Fibroblast of skin of left biceps (primary cell): ENCODE measurements at places on chromosomes 7 and 10.
A peak's percentile ranks its signal among the peaks of the same experiment; 100 is the strongest.

GRCh38 chr7:66687186-66687585, 53.3 kb upstream of the RABGEF1 start:
- DNase-seq = no peak

- DNase-seq = peak; percentile 75
Measured at GRCh38 chr7:99558306-99559174, at the start of gene ZNF655. TSS of gene ZNF655 (plus strand) at chr7:99558642. CDS start at chr7:99560560, 1,918 bp downstream.

DNA sequence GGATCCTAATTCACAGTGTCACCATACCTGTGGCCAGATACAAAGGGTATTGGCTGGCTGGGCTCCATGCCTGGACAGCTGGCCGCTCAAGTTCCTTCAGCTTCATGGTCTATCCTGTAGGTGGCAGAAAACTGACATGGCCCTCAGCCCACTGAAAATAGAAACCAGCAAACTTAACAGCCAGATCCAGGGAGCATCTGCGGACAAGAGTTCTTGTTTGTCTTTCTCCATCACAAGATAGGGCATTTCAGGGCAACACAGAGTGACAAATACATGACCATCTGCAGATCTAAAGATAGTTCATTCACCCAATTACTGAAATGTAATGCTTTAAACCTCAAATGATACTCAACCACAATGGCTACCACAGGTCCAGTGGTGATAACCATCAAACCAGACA, 2.8 kb downstream of the SEC31B start:
- DNase-seq = no peak

- no peak for DNase-seq
Measured at GRCh38 chr7:128259131-128260061, 18.3 kb downstream of the LEP start.

DNA sequence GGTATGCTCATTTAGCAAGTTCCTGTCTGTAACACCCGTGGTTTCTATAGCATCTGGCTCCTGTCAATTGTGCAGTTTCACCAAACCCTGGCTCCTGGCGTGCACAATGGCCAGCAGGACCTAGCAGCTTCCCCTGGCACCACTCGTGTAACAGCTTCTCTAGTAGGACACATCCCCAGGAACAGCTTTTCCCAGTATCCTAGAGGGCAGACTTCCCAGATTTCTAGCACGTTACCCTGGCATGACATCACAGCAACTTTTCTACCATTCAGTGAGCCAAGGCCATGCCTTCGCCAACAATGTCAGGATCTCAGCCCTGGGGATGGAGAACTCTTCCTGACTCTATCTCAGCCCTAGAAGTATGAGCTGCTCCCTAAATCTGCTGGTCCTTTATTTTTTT, 6.5 kb downstream of the YME1L1 start:
- no peak for DNase-seq

- DNase-seq = no peak
Measured at GRCh38 chr10:64159910-64160872, 639.0 kb downstream of the REEP3 start.

- peak; percentile 51 for DNase-seq
Measured at GRCh38 chr7:81515009-81515408, 254.8 kb downstream of the HGF start.

DNA sequence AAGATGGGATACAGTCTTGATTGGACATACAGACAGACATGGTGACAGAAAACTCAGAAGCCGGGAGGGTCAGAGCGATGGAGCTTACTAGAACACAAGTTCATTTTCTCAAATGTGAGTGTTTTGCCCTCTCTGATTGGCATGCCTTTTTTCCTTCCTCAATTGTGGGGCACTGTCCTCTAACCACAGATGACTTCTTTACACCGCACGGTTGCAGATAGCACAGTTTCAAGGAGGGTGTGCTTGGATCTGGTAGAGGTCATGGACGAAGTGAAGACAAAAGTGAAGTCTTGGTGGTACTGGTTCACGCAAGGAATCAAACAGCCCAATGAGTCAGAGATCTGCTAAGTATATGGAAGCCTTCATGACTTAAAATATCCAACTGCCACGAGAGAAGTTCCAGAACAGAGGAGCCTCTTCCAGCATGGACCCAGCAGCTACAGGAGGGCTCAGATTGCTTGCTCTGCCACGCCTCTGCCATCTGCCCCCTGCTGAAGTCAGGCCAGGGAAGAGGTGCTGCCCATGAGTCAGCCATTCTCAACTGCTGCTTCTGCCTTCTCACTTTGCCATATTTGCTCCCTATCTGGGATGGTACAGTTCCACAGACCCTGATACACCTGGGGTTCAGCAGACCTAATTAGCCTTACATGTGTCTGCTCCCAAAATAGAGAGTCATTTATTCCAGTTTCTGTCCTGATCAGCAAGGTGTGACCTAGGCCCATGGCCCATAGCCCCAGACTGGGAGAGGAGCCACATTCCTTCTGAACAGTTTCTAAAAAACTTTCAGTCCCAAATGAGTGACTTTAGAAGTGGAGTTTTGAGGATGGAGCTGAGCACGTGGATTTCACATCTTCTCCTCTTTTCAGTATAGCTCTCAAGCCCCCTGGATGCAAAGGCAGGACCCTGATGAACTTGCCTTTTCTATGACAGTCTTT, 413.8 kb downstream of the KCNMA1 start:
- DNase-seq = no peak

DNA sequence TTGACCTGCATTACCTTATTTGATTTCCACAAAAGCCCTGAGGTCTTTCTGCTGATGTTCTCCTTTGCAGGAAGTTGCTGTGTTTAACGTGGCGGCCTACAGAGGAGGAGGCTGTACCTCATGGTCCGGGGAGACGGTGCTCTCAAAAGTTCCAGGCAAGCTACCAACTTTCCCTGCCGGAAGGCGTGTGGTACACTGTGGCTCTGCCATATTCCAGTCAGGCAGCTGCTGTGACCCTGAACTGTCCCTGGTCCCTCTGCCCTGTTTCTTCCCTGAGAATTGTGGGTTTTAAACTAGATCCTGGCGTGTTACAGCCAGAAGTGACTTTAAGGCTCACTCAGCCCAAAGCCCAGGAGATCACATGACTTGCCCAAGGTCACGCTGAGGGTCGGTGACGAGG, 139.2 kb downstream of the TEX36 start:
- DNase-seq = no peak

DNA sequence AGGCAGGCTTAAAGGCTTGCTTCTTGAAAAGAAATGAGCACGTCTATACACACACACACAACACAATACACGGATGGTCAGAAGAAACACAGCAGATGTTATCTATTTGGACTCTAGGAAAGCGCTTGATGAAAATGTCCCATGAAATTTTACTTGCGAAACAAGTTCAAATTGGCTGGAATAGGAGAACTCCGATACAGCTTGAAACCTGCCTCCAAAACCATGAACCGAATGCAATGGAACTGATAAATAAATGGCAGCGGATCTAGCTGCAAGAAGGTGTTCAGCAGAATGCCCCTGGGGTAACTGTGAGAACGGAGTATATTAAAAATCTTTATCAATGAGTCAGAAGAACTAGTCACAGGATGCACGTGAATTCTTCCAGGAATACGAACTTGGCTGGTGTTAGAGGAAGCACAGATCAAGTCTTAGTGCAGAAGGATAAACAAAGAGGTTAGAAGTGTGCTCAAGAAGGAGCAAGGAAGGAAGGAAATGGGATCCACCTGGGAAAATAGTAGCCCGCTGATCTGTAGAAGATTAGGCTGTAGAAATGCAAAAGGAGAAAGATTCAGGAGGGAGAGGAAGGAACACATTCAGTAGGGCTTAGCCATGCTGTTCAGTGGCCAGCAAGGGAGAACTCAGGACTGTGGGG, 142.0 kb upstream of the PRKCQ start:
- peak; percentile 86 for DNase-seq

GRCh38 chr10:104254493-104255310, at the start of gene GSTO1:
TSS of gene GSTO1 (plus strand) at chr10:104254892. CDS start at chr10:104254929, 37 bp downstream.
- DNase-seq = no peak

- no peak for DNase-seq
Measured at GRCh38 chr10:99784727-99785441, 2.4 kb downstream of the ABCC2 start.

GRCh38 chr7:108331971-108332370, 124.3 kb downstream of the NRCAM start:
- DNase-seq = no peak

GRCh38 chr7:43679210-43680068, 49.9 kb downstream of the COA1 start:
- DNase-seq = no peak

DNA sequence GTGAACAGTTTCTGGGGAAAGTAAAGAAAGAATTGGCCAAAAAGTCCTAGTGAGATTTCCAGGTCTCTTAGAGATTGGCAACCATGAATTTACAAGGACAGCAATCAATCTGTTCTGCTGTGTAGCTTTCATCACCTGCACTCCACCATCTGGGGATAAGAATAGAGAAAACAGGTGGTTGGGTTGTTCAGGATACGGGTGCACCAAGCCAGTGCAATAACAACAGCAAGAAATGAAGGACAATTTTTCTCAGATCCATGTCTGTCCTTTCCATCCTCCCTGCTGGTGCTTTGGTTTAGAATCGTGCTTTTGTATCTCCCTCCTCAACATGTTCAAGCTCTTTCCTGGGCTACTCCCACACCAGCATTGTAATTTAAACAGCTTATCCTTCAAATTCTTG, 787.7 kb downstream of the GRID1 start:
- DNase-seq = no peak

DNA sequence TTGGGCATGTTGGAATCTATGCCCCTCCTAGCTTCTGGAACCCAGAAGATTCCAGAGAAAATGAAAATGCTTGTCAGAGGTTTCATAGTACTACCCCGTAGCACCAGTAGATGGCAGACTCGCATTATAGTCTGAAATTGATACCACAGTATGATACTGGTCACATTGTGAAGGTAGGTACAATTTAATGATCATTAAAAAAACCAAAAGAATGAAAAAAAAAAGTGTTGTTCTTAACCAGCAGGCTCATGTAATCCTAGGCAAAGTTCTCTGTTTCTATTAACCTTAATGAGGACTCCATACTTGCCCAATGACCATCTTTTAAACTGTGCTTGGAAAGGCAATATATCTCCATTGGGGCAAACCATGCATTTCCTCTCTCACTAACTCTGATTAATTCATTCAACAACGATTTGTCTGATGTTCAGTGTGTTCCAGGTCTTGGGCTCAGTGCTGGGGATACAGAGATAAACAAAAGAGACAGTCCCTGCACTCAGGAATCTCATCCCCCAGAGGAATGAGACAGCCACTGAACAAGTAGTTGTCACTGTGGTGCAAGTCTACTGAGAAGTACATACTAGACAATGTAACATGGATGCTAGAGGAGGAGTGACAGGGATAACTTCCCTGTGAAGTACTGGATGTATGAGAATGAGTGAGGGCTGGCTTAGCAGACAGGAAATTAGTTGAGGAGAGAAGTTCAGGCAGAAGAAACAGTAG, 223.5 kb upstream of the PHYHIPL start:
- DNase-seq = no peak

DNA sequence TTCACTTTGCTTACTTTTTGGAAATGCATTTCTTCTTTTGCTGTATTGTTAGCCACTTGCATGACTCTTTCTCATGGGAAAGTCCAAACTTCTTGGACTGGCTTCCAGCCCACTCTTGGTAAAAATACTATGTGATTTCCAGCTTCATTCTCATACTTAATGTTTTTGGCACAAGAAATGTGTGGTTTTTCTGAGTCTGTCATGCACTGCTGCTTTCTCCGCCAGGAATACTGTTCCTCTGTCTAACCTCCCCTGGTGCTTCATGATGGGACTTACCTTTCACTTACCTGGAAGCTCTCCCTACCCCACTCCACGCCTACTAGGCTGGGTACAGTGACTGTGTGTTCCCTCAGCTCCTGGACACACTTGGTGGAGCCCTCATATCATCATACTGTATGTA, 18.7 kb downstream of the MGAM2 start:
- DNase-seq = no peak

DNA sequence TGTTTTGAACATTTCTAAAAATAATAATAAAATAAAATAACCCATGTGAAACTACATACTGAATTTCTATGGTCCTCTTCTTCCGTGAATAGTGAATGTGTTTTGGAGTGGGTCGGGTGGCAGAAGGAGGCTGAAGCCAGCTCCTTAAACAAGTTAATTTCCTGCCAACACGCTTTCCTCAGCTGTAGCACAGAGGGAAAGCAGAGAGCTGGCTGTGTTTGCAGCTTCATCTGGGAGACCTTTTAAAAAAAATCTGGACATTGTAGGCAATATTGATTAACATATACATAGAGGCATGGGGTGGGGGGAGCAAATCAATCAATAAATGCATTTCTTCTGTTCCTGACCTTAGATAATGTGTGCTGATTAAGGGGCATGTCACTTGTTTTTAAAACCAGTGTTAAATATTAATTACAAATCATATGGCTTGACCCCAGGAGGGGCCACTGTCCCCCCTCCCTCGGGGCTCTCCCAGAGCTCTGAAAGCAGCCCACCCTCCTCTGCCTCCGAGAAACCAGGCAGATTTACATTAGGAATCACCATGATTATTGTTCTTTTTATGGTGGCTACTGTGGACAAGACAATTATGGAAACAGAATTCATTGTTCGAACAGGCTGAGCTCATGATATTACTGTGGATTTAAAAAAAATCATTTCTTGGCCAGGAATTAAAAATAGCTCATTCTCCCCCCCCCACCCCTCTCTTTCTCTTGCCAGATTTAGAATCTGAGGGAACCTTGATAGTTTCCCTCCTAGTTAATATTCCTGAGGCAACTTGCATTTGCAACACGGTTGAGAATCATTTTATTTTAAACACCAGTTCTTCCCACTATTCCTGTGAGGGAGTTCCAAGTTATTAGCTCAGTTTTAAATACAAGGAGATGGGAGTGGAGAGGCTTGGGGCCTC, 100.5 kb upstream of the CARD11 start:
- DNase-seq = no peak

DNA sequence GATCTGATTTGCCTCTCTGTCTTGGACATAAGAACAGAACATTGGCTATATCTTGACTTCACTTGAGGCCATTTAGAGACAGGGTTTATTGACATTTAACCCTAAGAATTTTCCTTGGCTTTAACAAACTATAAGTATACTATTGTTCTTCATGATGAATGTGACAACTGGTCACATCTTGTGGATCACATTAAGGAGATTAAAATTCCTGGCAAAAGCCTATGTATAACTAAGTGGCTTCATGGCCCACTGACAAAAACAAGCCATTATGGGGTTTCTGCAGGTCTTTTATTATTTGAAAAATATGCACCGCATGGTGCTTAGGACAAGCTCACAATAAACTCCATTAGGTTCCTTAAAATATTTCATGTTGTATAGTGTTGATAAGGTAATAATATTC, 54.8 kb downstream of the THNSL1 start:
- DNase-seq = no peak

DNA sequence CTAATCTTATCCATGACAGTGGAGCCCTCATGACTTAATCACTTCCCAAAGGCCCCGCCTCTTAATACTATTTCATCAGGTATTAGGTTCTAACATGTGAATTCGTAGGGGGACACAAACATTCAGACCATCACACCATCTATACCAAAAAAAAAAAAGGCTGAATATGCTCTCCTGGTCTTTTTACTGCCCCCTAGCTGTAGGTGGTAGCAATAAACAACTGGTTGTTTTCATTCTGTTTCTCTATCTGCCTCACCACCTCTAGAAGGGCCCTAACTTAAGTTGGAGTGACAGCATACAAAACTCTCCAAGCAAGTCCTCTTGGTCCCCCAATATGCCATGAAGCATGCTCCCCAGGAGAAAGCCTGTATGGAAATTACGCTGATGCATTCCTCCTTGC, 94.1 kb downstream of the GRM8 start:
- DNase-seq = no peak

GRCh38 chr7:55155351-55156117, 136.7 kb downstream of the EGFR start:
- DNase-seq = no peak
